ENCODE measurements at places on chromosomes 6 and 20.

DNA sequence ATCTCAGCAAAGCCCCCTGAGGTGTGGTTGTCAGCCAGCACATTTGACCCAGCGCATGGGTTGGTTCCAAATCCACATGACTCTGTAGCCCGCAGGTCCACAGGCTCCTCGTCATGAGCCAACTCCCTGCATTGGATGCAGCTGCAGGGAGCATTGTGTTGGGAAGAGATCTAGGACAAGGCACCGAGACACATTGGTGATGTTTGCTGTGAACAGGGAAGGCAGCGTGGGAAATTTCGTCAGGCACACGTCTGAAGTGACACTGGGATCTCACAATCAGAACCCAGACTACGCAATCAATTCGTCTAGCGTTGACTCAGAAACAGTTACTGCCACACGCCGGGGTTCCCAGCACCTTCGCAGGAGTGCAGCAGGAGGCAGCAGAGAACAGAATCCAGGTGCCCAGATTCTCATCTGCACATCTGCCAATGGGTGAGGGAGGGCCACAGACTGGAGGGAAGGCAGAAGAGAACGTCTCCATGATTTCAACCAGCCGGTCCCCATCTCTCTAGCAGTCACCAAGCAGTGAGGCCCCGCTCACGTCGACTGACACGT lies 177.0 kb downstream of the TTLL2 start:
- DNase-seq, result no peak

GRCh38 chr6:163667372-163668060 lies 253.0 kb downstream of the QKI start:
- no peak for DNase-seq

- no peak for DNase-seq
These were observed 370.5 kb upstream of the RSPO3 start for GRCh38 chr6:126747728-126748540.

GRCh38 chr6:152600022-152600421 lies 37.1 kb downstream of the SYNE1 start:
- DNase-seq, result no peak

DNA sequence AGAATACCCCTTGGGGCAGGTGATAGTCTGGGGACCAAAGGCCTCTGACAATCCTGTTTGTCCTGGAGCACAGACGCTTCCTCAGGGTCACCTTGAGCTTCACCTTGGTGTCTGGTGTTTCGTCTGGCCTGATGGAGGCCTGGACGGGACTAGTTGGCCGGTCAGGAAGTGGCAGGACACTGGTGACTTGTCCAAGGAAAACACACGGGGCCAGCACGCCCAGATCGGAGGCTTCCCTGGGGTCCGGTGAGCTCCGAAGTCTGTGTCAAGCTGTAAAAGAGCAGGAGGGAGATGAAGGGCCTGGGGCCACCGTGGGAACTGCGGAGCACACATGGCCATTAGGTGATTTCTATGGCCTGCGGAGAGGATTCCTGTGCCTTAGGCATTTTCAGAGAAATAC lies 67.9 kb downstream of the SMOC2 start:
- no peak for DNase-seq

DNA sequence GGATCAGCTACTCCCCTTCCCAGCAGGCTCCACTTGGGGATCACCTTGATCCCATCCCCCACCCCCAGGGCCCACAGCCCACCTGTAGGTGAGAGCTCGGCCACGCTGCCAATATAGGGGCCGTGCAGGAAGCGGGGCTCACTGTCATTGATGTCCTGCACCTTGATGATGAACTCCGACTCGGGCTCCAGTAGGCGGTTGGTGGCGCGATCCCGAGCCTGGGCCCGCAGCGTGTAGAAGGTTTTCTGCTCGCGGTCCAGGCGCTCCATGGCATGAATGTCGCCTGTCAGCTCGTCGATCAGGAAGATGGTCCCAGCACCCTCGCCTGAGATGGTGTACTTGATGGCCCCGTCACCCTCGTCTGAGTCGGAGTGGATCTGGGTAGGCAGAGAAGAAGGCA lies 67.4 kb downstream of the CDH22 start:
- DNase-seq, result no peak

GRCh38 chr6:37702314-37702713 lies 4.6 kb upstream of the MDGA1 start:
- no peak for DNase-seq

- DNase-seq, result no peak
These were observed 531.4 kb upstream of the RNF217 start for GRCh38 chr6:124430740-124431318.

DNA sequence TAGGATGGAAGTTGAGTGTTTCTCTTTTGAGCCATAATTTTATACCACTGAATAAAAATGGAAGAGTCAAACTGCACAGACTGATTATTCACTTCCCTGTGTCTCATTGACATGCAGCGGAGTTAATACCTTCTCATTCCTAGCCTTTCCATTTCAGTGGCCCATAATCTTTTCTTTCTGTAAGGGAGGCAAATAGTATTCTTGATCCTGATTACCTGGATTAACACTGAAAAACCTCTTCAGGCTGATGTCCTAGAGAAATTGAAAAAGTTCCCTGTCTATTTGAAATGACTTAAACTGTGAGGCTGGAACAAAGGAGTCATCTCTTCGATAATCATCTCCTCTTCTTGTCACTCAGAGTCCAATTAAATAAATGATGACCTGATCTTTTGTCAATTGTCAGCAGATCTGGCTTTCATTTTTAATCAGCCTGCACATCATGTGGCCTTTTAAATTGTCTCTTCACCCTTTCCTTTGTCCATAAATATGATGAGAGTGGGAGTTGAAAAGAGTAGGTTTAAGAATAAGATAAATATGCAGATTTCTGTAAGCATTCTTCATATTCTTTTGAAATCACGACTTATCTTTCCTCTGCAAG lies 713.0 kb downstream of the EPM2A start:
- no peak for DNase-seq

DNA sequence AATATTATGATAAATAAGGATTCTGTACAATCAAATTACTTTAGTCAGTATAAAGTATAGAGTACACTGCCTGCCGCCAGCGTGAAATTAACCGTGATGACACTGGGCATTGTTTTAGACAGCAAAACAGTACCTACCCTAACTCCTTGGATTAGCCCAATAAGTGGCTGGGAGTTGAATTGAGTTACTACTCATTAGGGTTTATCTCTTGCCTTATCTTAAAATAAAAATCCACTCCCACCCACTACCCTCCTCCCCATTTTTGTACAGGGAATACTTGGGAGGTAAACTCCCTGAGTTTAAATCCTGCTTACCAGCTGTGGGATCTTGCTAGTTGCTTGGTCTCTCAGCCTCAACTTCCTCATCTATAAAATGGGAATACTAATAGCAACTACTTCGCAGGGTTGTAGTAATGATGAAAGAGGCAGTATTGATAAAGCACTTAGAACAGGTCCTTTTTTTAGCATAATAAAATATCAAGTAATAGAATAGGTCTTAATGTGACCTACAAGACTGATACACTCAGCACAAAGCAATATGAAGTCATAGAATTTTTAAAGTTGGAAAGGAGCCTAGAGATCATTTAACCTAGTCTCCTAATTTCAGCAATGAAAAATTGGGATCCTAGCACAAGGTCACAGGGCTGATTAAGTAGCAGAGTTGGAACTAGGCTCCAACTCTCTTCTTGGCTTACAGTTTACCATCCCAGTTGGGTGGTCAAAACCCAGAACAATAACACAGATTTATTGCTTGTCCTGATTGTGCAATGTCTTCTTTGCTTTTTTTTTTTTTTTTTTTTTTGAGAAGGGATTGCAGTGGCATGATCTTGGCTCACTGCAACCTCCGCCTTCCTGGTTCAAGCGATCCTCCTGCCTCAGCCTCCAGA lies 23.8 kb downstream of the PHACTR2 start:
- no peak for DNase-seq

- no peak for DNase-seq
These were observed 140.8 kb downstream of the CDC5L start for GRCh38 chr6:44528370-44528644.

DNA sequence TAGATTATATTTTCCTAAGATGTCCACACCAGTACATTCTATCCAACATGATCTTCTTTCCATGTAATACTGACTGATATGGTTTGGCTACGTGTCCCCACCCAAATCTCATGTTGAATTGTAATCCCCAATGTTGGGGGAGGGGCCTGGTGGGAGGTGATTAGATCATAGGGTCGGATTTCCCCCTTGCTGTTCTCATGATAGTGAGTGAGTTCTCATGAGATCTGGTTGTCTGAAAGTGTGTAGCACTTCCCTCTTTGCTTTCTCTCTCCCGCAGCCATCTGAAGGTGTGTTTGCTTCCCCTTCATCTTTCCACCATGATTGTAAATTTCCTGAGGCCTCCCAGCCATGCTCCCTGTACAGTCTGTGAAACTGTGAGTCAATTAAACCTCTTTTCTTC lies 12.2 kb upstream of the HBS1L start:
- DNase-seq, result no peak

GRCh38 chr6:33668914-33669313 lies 42.6 kb downstream of the UQCC2 start:
- DNase-seq, result no peak

- no peak for DNase-seq
These were observed 62.4 kb downstream of the ARID1B start for GRCh38 chr6:156839591-156840001.

GRCh38 chr6:44524476-44525227 lies 137.1 kb downstream of the CDC5L start:
- DNase-seq, result no peak

GRCh38 chr6:136886091-136886490 lies 36.0 kb upstream of the SLC35D3 start:
- no peak for DNase-seq

GRCh38 chr20:48673507-48673906 lies 154.3 kb downstream of the PREX1 start:
- DNase-seq, result no peak

DNA sequence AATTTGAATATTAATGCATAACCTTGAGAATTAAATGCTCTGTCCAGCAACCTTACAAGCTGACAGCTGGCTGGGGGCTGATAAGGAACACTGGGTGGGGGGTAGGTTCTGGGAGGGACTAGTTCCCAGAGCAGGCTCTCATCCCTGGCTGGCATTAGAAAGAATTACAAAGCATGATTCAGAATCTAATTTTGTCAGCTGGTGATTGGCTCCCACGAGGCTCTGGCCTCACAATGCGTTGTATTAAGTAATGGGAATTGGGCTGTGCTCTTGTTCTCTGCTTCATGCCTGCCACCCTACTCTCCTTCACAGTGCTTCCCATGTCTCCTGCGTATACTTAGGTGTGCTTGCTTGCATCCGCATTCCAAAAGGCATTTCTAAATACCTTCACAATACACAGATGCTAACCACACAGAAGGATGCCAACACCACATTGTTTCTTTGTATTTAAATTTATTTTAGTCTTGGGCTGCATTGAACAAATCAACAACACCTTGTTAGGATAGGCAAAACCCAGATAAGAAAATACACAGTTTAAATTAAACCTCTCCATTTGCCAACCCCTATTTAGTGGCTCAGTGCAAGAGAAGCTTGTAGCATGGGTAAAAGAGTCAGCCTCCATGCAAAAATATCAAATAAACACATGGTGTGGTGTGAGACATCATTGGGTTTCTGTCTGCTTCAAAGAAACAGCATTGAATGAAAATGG lies 434.5 kb upstream of the JAG1 start:
- no peak for DNase-seq

GRCh38 chr6:139028215-139028657 lies 309 bp upstream of the ABRACL start:
- DNase-seq, result peak; percentile 49

DNA sequence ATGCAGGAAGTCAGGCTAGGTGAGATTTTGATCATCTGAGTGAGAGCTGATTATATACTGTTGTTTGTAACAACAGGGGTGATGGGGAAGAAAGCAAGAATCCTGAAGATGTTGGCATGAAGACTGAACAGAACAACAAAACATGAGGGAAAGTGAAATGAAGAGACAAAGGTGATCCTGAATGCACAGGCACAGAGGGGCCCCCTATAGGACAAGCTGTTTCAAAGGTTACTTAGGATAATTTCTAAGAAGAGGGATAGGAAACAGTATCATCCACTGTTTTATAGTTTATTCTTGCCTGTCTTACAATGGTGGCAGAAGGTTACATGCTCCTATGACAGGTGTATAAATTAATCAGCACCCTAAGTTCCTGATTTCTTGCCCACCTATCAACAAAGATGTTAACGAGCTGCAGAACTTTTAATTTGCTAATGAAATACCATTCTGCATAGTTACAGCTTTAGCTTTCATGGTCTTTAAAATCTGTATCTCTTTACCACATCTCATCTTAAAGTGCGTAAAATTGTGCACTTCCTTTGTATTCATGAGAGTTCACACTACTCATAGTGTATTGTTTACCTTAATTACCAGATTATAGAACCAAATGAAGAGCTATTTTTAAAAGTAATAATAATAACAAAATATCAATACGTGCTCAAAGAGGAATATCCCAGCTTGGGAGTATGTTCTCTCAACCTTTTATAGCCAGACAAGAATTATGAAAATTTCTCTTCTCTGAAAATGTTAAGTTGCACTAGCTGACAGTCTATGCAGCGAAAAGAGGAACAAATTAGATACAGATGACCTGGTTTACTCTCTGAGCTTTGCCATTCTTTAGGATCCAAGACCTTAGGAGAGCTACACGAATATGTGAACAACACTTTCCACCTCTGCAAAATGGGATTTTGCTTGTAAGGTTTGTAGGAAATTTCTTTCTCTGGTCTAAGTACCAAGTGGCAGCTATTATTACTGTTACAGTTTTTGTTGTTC lies 192.5 kb downstream of the EDN1 start:
- DNase-seq, result no peak
